Urinary bladder (tissue), 4 donors: ENCODE measurements at places on chromosomes 2 and 18. TPM values are rescaled to one million over a fixed set of nuclear protein-coding genes. Genes with fewer than 3 reads are reported as not detected.

TEKT4 gene
- not detected for polyA plus RNA-seq

AQP12B gene
- not detected for polyA plus RNA-seq

C2orf78 gene
- not detected for polyA plus RNA-seq

SKOR2 gene
- polyA plus RNA-seq = not detected

DNA sequence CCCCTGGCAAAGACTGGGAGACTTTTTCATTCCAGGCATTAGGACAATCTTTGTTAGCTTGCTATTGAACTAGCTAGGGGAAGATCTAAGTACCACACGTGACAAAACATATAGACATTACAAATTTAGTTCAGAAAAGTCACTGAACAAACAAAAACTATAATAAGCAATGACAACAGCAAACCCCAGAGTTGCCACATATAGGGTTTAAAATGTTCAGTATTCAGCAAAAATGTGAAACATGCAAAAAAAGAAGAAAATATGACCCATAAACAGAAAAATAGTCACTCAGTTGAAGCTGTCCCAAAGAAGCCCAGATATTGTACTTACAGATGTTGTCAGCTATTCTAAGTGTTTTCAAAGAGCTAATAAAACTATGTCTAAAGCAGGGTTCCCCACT, 431.1 kb upstream of the CDH2 start:
- DNase-seq = no peak

- DNase-seq = no peak
Measured at GRCh38 chr18:33630476-33630875, 52.5 kb downstream of the ASXL3 start.

- no peak for DNase-seq
Measured at GRCh38 chr2:222930862-222931261, 70.0 kb downstream of the ACSL3 start.

DNA sequence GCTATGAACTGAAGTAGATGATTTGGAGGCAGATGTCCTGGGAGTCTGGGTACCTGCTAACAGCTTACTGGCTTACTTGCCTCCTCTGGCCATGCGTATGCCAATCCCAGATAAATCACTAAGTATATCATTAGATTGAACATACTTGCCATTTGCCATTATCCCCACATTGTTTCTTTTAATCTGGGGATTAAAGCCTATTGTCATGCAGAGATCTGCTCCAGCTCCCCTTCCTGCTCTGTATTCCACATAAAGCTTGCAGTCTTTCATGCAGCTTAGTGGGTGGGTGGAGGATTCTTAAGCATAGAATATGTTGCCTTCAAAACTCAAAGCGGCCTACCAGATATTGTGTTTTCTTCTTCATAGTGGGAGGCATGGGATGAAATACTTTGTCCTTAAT, 311.8 kb upstream of the MMADHC start:
- DNase-seq = no peak

GRCh38 chr18:28113271-28114029, 63.5 kb downstream of the CDH2 start:
- no peak for DNase-seq

DNA sequence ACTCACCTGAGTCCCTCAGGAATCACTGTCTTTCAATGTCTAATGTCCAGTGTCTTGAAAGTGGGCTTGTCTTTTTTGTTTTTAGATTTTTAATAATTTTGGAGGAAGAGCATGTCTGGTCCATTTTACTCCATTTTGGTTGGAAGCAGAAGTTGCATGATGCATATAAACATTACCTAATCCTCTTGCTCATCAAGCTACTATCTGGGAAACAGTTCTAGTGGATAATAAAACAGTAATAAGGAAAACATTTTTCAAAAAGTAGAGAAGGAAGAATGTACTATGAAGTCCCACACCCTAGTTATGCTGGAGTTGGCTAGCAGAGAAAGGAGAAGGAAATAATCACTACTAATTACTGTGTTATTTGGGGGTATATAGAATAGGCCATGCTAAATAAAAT, 263.7 kb downstream of the ETAA1 start:
- no peak for DNase-seq

DNA sequence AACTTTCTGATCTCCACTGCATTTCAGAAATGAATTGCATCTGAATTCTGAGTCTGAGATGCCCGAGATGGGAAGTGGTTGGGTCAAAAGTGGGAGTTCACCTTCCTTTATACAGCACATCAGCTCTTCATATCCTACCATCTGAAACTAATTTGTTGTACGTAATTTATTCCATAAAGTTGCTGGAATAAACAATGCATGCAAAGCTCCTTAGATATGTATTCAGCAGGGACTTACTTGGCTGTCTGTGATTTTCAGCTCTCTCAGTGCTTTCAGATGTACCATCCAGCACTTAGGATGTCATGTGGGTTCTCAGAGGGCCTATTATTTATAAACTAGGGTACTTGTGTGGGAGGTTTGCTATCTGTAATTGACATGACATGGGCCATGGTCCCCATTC, 46.9 kb upstream of the EFEMP1 start:
- no peak for DNase-seq

- DNase-seq = no peak
Measured at GRCh38 chr2:52115750-52116149, 1083.8 kb upstream of the NRXN1 start.

DNA sequence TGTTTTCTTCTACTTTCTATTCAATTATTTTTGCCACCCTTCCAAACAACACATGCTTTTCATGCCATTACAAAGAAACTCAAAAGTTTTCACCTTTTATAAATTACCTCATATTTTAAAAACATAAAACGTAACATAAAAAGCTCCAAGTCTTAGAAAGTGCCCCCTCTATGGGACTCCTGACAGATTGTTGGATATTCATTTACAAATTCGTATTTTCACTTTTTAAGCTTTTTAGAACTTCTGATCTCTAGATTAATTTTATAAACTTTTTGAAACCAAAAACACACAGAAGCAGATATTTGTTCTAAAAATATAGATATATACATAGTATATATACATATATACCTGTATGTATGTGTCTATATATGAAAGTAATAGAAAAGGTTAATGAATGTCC, 1.5 kb downstream of the COL5A2 start:
- no peak for DNase-seq

DNA sequence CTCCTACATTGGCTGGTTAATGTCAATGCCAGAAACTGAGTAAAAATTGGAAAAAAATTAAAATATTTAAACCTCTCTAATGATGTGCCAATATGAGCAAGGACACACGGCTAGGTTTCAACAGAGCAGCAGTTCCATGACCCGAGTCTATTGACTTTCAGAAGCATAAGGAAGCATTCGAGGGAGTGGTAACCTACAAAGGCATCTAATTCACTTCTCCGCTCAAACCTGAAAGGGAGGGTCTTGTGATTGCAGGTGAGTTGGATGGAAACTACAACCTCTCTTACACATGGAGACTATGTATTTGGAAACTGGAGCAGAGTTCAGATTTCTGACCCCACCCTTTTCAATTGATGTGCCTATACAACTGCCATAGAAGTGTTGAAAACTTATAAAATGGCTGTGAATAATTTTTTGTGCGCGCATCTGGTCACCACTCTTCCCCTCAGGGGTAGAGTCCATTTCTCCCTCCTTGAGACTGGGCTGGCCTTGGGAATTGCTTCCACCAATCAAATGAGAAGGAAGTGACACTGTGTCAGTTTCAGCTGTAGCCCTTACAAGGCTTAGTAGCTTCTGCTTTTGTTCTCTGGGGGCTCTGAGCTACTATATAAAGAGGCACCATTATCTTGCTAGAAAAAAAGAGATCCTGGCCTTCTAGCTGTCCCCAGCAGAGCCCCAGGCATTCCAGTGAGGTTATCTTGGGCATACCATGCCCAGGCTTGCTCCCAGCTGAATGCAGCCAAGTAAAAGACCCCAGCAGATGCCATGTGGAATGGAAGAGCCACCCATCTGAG, 278.0 kb downstream of the EPHA4 start:
- no peak for DNase-seq
